ENCODE measurements at places on chromosomes 5 and 9.

DNA sequence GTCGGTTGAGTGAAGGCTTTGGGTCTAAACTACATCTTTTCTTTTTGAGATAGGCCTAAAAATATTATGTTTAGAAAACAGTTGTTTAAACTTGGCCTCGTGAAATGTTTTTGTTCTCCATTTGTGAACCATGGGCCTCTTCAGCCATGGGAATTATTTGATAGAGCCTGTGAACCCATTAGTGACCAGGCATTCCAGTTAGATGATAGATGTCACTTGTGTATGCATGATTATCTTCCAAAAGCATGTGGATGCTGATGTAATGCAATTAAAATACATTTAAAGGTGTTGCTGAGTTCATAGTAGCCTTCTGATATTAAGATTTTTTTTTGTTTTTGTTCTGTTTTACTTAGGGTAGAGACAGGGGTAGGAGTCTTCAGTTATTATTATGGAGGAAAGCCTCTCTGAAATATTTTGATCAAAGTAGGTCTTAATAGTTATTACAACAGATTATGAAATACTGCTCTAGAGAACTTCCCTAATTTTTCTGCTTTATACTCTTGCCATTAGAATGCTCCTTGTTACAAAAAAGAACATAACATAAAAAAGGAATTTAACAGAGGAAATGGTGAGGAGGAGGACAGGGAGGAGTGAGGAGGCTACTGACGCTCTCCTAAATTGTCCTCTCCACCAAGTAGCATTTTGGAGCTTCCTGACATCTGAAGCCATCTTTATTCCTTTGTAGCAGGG, 32.9 kb downstream of the CPEB4 start:
- DNase-seq: no peak

DNA sequence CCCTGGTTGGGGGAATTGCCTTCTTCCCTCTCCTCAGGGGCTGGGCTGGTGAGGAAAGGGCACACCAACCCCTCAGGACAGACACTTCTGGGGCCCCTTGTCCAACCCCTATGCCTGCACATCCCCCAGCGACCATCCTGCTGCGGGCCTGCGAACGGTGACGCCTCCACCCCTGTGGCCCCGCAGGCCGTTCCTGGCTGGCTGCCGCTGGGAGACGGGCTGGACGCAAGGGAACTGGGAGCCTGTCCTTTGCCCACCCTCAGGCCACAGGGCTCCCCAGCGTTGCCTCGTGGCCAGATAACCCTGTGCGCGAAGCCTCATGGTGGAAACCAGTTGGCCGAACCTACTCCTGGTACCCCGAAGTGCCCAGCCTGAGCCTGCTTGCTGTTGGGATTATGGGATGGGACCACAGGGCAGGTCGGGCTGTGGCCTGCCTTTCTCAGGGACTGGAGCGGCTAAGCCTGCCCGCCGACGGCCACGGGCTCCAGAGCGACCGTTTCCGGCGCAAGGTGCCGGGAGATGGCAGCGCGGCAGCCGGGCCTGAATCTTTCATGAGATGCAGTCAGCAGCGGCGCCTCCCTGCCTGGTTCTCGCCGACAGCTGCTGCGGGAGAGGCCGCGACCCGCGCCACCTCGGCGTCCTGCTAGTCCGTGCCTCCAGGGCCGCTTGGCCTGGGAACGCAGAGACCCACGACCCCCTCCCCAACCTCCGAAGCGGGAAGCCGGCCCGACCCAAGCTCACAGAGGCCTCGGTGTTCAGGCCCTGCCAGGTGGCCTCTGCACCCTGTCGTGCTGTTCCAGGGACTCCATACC, 6.5 kb upstream of the PITX1 start:
- DNase-seq: no peak

DNA sequence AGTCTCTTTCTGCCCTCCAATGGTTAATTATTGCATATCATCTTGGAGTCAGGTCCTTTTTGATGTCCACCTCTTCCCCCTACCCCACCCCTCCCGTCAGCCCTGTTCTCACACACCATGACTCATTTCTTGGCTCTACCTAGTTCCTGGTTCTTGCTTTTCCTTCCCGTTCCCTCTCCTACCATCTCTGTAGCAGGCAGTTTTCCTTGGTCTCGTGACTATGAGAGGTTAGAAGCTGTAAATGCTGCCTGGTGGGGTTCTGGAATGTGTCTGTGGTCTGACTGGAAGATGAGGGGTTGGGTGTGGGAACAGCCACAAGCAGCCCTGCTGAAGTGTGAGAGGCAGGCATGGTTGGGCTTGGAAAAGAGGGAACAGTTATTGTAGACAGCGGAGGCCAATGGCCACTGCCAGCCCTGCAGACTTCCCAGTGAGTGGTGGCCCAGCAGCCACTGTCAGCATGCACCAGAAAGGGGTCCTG, 18.2 kb downstream of the SLC22A5 start:
- DNase-seq: no peak

- no peak for DNase-seq
Measured at GRCh38 chr9:137689745-137690529, 71.1 kb downstream of the EHMT1 start.

DNA sequence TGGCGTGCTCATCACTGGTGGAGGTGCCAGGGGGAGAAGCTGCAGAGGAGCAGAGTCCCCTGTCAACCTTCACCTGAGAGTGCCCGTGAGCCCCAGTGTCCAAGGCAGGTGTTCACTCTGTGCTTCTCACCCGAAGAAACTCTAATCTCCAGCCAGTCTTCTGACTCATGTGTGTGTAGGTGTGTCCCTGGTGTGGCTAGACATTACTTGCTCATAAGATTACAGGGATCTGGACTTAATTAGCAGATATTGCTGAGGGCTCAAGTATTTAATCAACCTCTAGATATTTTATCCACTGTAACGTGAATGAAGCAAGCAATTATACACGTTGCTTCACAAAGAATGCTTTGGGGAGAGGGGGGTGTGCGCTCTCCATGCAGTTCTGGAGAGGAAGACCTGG, 72.5 kb downstream of the MED10 start:
- no peak for DNase-seq

- DNase-seq: no peak
Measured at GRCh38 chr9:118595719-118596305, 773.4 kb downstream of the BRINP1 start.

DNA sequence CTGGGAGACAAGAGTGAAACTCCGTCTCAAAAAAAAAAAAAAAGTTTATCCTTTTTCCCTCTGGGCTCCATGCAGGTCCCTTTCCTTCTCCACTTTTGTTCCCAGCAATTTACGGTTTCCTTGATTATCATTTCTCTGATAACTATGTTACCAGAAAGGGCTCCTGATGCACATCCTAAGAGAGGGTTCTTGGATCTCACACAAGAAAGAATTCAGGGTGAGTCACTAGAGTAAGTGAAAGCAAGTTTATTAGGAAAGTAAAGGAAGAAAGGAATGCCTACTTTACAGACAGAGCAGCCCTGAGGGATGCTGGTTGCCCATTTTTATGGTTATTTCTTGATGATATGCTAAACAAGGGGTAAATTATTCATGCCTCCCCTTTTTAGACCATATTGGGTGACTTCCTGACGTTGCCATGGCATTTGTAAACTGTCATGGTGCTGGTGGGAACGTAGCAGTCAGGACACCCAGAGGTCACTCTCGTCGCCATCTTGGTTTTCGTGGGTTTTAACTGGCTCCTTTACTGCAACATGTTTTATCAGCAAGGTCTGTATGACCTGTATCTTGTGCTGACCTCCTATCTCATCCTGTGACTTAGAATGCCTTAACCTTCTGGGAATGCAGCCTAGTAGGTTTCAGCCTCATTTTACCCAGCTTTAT, 13.5 kb upstream of the MELK start:
- no peak for DNase-seq

GRCh38 chr9:101925498-101925897, 187.1 kb upstream of the GRIN3A start:
- no peak for DNase-seq

DNA sequence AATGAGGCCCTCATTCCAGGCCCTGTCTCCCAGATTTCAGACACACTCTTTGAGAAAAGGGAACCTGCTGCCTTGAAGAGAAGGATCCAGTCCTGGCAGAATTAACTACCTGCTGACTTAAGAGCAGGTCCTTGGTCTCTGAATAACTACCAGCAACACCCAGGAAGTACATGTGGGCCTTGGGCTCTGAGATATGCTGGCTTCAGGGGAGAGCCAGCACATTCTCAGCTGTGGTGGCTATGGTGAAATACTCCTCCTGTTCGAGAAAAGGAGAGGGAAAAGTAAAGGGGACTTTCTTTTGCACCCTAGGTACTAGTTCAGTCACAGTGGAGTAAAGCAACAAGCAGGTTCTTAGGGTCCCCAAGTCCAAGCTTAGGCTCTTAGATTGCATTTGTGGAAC, 120.0 kb downstream of the HMHB1 start:
- no peak for DNase-seq

DNA sequence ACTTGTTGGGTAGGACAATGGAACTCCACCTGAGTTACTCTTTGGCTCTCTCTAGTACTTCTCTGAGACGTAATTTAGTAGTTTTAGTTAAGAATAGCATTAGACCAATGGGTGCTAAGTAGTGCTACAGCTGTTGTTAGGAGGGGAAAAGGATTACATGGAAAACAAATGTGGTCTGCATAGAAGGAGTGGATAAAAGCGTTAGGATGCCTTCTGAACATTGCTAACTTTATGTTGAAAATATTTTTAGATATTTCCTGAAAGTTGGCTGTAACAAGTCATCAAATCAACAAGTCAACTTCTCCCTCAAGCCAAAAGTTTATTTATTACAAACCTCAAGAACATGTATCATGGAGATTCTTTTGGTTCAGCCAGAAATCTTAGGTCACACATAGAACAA, 409.5 kb upstream of the MEF2C start:
- DNase-seq: no peak

DNA sequence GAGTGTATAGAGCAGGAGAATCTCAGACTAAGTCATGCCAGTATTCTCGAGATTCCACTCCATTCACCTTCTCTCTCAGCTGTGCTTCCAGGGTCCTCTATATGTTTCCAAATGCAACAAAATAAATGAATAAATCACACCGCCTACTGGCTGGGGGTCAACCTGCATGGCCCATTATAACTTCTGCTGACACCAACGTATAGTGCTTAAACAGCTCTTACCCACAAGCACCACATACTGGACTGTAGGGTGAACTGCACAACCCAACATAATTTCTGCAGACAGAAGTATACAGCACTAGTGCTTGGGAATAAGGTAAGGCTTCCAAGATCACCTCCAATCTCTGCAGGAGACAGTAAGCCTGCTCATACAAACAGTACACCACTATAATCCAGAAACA, 33.1 kb upstream of the HTR4 start:
- no peak for DNase-seq

DNA sequence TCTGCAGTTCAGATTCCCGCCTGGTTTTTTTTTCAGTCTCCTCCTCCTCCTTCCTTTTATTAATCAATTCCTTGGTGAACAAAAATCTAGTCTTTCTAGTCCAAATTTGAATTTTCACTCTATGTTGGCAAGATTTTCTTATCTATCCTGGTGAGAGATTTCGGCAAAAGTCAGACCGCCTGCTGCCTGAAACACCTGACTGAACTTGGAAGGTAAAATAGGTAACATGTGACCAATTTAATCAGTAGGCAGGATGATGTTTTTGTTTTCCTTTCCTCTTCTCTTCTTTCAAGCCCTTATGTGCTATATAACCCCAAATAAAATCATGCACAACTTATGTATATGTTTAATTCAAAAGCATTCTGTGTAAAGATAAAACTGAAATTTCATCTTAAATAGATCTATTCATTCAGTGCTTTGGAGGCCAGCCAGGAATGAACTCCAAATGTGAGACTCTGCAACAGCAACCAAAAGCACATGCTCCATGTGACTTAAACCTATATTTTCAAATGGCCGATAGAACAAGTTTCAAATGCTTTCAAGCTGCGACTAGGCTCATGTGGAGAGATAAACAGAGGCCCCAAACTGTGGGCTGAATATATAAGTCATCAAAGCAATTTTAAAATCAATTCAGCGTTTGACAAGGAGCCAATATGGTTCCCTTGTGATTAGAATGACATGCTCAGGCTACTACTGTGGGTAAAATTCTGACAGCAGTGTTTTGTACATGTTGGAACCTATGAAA, 100.4 kb upstream of the SEMA6A start:
- DNase-seq: no peak

DNA sequence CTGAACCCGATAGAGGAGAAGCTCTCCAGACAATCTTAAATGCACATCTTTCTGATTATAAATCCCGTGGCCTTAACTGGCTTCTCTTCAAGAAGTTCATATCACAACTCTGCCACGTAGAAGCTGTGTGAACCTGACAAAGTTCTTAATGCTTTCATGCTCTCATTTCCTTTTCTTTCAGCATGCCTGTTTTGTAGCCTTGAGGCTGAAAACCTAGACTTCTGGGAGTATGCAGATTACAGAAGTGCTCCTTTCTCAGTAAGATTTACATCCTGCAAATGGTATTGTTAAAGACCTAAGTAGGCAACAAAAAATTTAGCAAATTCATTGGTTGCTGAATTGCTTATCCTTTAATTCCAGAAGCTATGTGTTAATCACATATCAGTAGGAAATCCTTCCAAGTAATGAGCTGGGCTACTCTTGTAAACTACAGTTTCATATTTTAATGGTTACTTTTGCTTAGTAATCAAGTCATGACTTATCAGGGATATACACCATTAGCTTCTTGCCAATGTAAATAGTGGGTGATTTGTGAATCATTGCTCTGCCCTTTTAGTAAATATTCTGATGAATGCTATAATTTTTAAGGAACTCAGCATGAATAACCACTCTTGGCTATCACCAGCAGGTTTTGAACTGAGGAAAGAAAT, 334.7 kb downstream of the FBXL7 start:
- no peak for DNase-seq

DNA sequence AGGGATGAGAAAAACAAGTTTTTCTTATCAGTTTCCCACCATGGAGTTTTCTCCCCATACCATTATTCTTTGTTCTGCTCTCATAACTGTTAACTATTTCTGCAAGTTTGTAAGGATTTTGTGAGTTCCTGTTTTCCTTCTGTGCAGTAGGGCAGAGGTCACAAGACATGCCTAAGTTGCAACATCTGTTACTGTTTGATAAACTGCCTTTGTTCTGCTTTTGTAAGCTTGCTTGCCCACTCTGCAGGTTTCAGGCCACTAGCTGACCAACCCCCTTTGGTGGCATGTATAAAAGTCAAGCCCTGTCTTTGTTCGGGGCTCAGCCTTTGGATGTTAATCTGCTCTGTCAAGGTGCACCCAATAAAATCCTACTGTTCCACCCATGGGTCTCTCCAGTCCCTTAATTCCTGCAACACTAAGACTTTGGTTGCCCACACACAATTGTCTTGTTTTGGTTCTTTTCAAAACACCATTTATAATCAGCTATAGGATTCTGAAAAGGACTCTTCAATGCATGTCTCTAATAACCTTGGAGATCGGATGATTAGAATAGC, 545.4 kb downstream of the CDH9 start:
- no peak for DNase-seq

All from stimulated activated CD8-positive, alpha-beta memory T cell treated with anti-CD3 and anti-CD28 coated beads, Interleukin-15, amount 100 ng/mL, for 48 hours (primary cell).